ENCODE measurements at places on chromosomes 1 and 21.

DNA sequence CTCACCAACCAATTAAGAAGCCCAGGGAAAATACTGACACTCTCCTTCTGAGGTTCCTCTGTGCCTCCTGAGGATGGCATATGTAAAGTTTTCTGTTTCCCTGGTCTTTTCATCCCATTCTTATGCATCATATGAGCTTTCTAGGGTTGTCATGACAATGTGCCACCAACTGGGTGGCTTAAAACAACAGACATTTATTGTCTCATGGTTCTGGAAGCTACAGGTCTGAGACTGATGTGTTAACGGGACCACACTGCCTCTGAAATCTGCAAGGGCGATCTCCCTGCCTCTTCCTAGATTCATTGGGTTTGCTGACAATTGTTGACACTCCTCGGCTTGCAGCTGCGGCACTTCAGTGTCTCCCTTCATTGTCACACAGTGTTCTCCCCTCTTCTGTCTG is 308.4 kb downstream of the RGS7 start:
- no peak for DNase-seq

DNA sequence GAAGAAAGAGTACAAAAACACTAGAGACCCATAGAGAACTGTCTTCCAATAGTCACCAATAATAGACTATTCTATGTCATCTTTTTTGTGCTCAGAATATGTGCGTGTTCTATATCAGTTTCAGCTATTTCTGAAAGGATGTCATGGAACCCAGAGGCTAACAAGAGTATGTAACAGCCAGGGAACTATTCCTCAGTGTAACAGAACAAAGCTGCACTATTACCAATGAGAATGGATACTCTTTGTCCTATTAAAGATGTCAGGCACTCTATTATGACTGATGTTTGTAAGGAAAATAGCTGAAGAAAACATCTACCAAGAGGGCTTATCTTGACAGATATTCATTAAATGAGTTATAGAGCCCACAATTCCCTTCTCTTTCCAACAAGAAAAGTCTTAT is 8.6 kb upstream of the LRRC8C start:
- DNase-seq = no peak

DNA sequence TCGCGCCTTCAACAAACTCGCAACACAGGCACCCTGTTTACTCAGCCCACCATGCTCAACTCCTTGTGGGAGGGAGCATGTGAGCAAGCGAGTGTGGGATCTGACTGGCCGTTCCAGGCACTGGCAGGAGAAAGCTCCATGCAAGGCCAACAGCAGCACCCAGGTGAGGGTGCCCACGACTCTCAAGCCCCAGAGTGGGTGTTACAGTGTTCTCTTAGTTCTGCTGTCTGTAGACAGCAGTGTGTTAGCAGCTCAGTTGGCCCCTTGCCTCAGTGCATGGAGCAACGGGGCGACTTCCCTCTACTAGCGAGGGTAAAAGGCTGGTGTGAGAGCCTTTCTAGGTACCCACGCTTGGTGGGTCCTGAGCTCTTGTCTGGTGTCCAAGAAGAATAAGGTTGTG is 114.6 kb downstream of the PIGK start:
- no peak for DNase-seq

- DNase-seq = no peak
Measured at GRCh38 chr1:160588468-160588867, 9.2 kb upstream of the CD84 start.

Measured in stimulated activated CD8-positive, alpha-beta memory T cell treated with anti-CD3 and anti-CD28 coated beads, Interleukin-7, amount 100 ng/mL, for 1 hour (primary cell).